NCI-H1436 (cell line): ENCODE measurements at places on chromosomes 11 and 22.

DNA sequence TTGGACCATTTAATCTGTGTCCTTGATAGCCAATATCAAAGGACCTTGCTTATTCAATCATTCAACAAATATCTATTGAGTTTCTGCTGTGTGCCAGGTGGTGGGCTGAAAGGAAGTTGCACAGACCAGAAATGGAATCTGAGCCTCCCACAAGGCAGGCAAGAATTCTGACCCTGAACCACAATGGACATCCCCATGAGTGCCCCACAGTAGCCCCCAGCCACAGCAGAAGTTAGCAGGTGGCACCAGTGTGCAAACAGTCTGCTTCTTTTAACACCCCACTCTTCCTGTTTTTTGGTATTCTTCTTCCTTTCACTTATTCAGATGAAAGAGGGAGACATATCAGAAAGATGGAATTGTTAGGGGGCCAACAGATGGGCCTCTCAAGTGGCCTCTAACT is 12.2 kb upstream of the SERPING1 start:
- no peak for DNase-seq

- DNase-seq, result no peak
These were observed 14.1 kb downstream of the TMPRSS13 start for GRCh38 chr11:117914991-117915618.

- no peak for DNase-seq
These were observed 358 bp downstream of the OR52H1 start for GRCh38 chr11:5547982-5548381.

DNA sequence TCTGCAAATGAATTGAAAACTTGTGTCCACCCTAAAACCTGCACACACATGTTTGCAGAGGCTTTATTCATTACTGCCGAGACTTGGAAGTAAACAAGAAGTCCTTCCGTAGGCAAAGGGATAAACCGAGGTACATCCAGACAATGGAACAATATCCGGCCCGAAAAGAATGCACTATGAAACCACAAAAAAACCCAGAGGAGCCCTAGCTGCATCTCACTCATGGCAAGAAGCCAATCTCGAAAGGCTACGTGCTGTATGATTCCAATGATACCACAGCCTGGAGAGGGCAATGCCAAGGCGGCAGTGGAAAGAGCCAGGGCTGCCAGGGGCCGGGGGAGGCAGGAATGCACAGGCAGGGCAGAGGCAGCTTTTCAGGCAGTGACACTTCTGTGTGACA is 3.2 kb upstream of the MRPL23 start:
- no peak for DNase-seq

- DNase-seq, result no peak
These were observed 24.8 kb downstream of the PPP6R2 start for GRCh38 chr22:50367778-50368500.

GRCh38 chr22:20890975-20891374 is 26.2 kb upstream of the CRKL start:
- no peak for DNase-seq

DNA sequence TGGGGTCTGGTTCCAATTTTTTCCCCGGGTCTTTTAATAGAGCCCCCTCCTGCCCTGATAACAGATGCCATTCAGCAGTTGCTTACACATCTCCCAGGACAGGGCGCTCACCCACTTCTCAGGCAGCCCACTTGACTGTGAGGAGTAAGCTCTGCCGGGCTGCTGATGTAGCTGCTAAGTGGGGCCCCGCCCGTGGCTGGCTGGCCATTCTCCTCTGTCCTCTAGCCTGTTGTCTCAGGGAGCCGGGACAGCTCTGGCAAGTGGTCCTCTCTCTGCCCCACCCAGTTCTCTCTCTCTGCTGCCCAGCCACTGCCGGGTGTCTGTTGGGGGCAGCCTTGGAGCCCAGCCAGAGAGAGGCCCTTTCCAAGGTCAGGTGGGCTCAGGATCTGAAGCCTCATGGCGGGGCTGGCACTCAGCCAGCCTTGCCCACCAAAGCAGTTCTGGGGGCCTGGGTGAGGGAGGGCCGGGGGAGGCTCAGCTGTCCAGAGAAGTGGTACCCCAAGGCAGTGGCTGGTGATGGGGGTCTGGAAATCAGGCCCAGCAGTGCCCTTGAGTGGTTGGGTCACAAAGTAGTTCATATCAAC is 8.9 kb downstream of the KCNJ4 start:
- no peak for DNase-seq

DNA sequence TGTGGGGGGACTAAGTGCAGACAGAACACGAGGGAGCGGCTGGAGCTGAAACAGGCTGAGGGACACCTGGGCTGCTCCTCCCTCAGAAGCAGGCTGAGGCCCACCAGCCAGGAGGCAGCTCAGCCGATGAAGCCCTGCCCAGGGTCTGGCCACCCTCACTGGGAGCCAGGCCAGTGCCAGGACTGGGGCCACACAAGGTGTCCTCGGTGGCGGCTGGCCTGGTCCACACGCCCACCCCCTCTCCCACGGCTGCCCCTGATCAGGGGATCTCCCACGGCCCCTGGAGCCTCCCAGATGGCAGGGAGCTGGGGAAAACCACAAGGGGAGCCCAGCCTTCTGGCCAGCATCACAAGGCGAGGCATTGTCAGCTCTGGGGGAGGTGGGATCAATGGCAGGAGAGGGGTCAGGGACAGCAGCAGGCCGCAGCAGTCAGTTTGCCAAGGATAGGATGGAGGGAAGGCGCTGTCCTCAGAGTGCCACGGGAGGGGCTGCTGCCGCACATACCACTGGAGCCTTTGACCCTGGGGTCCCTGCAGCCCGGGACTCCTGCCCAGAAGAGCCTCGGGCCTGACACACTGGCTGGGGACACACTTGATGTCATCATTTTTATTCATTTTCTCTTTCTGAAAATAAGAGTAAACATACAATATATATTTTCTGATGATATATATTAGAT is 11.7 kb upstream of the RASL10A start:
- DNase-seq, result no peak

- DNase-seq, result no peak
These were observed 86.3 kb upstream of the LRRC55 start for GRCh38 chr11:57095417-57095816.

DNA sequence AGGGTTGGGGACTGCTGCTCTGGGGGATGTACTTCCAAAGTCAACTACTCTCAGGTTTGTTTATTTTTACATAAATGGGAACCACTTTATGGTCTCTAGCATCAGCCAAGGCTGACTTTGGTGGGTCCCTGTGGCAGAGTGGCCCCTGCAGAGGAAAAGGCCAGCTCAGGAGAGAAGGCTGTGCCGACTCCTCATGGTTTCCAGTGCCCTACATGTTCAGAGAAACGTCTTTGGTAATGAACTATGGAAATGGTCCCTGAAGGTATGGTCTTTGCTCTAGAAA is 3.0 kb upstream of the ZDHHC8 start:
- no peak for DNase-seq

DNA sequence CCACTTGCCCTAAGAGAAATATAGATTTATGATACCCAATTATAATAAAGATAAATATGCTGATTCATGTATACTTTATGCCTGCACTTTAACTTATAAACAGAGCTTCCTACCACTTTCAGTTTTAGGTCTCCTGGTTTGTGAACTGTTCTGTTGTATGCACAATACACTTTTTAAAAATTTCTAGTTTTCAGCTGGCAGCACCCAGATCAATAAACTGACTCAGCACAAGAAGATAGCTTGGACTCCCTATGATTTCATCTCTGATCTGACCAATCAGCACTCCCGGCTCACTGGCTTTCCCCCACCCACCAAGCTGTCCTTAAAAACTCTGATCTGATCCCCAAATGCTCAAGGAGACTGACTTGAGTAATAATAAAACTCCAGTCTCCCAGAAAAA is 33.5 kb upstream of the FAM181B start:
- no peak for DNase-seq

GRCh38 chr11:18479063-18479462 is 23.4 kb downstream of the LDHAL6A start:
- no peak for DNase-seq

- no peak for DNase-seq
These were observed 203.3 kb downstream of the MAML2 start for GRCh38 chr11:96139691-96140090.

- DNase-seq, result no peak
These were observed 59.5 kb downstream of the SCN3B start for GRCh38 chr11:123594921-123595320.

DNA sequence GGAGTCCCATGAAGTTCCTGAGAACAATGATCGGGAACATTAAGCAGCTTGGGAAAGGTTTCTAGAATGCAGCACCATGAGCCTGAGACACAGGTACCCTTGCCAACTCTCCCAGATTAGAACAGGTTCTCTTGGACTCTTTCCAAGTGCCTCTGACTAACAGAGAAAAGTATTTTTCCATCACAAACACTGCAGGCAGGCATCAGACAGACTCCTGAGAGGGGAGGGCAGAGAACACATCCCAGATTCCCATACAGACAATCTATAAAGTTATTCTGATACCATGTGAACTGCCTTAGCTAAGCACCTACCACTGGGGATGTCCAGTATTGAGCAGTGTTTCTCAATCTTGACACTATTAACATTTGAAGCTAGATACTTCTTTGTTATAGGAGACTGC is 27.3 kb downstream of the SERGEF start:
- DNase-seq, result no peak

- DNase-seq, result no peak
These were observed 122.3 kb downstream of the RCN1 start for GRCh38 chr11:32213223-32213622.

- no peak for DNase-seq
These were observed 1.7 kb upstream of the MYEOV start for GRCh38 chr11:69292221-69292648.

DNA sequence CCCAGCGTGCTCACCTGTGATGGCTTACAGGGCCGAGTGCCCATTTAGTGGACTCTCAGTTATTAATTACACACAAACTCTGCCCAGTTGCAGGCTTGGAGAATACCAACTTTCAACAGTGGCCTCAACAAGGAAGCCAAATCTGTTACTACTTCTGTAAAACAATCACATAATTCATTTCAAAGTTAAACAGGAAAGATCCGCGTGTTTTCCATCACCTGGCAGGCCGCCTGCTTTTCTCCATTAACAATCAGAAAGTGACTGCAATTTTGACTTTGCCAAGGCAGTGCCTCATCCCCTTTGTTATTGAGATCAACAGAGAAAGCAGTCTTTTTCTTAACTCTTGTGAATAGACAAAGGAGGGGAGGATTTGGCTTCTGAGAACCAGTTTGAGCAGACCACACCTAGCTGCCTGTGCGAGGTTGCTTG is 77.7 kb downstream of the BARX2 start:
- DNase-seq, result no peak

DNA sequence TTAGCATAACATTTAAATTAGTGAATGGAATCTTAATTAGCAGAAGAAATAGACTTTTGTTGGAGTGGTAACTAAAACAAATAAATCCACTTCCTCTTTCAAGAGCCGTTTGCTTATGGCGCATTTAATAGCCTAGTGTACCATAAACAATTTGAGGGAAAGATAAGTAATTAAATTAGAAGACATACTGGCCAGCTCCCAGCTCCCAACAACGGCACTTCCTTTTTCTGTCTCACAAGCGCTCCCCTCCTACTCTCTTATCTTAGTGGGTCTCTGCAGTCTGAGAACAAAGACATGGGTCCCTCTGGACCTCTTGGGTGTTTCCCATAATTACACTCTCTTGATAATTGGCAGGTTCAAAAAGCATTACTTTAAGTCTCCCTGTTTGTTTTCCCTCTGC is 146.0 kb downstream of the OPCML start:
- DNase-seq, result peak; percentile 50

DNA sequence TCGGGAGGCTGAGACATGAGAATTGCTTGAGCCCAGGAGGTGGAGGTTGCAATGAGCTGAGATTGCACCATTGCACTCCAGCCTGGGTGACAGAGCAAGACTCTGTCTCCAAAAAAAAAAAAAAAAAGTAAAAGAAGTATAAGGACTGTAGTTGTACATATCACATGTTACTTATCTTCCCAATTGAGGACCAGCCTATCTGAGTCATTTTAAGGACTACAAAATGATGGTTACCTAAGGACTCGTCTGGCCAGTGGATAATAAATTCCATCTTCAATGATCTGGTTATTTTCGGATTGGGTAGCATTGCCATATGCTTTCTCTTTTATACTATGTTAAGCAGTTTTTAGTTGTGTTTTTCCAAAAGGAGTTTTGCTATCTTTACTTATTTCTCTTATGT is 55.3 kb downstream of the PPFIA1 start:
- no peak for DNase-seq

- no peak for DNase-seq
These were observed 35.3 kb upstream of the EP300 start for GRCh38 chr22:41057076-41057475.

DNA sequence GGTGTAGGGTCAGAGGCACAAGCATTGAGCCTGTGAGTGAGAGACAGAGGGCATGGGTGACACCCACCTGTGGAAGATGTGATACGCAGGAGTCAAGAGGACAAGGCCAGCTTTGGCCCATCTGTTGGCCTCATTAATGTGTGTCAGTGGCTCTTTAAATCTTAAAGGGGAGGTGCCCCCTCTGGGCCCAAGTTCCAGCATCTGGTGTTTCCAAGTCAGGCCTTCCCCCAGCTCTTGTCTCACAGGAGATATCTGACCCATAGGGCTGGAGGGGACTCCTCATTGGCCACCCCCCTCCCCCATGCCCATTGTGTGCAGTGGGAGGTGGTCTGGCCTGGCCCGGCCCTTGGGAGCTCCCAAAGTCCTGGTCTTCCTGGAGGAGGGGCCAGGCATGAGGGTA is 8.9 kb downstream of the KCNK7 start:
- no peak for DNase-seq

GRCh38 chr11:15010865-15011264 is 38.7 kb upstream of the CALCA start:
- no peak for DNase-seq

DNA sequence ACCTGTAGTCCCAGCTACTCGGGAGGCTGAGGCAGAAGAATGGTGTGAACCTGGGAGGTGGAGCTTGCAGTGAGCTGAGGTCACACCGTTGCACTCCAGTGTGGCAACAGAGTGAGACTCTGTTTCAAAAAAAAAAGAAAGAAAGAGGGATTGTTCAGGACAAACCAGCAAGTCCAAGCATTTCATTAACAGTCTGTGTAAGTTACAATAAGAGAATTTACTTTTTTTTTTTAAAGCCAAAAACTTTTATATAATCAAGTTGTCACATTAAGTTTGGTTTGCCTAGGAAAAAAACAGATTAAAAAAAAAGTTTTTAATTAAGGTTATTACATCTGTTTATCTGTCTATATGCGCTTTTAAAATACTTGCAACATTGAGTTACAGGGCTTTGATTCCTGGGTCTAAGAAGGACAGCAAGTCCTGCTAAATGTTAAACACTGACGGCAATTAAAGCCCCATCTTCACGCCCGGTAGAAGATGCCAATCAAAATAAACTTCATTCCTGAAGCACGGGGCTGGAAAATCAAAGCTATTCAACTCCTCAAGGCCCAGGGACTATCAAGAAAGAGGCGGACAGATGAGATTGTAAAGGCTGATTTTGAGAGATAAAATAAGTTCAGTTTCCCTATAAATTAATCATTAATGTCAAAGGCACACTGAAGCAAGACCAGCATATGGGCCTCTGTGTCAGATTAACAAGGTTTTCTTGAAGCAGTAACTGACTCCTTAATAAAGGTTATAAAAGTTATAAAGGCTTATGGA is 10.7 kb downstream of the TMEM138 start:
- DNase-seq, result no peak

GRCh38 chr22:24482575-24482974 is 12.6 kb upstream of the UPB1 start:
- DNase-seq, result peak; percentile 80
